DMS79 treated with DMSO at 0.1 percent for 48 hours (cell line): ENCODE measurements at places on chromosomes 6 and 20.

DNA sequence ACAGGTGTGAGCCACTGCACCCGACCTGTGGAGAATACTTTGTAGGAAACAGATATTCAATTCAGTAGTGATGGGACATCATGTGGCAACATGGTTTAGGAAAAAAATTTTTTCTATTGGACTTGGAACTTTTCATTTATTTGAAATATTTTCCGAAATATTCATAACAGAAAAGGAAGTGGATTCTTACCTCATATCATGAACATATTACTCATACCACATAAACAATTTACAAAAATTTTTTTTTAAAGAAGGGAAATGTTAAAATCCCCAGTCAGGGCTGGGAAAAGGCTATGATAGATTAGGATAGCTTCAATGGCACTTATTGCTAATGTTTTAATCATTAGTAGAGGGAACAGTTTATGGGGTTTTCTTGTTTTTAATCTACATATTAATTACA, 6.8 kb upstream of the ALDH8A1 start:
- DNase-seq: no peak

- no peak for DNase-seq
These were observed 51.9 kb upstream of the EXOC2 start for GRCh38 chr6:744666-745353.

DNA sequence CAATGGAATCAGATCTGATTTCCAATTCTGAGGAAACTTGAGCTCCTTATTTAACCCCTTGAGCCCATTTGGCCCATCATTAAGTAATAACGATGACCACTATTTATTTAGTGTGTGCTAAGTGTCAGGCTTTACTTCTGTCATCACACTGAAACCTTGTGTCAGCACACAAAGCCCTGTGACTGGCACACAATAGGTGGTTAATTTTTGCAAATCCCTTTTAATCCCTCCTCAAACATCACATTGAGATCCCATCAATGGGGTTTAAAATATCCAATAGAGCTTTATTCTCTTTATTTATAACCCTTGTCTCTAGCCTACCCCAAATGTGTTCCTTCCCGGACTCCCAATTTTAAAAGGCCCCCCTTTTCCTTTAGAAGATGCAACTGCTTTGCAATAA, 656.8 kb upstream of the CHD6 start:
- DNase-seq: no peak

DNA sequence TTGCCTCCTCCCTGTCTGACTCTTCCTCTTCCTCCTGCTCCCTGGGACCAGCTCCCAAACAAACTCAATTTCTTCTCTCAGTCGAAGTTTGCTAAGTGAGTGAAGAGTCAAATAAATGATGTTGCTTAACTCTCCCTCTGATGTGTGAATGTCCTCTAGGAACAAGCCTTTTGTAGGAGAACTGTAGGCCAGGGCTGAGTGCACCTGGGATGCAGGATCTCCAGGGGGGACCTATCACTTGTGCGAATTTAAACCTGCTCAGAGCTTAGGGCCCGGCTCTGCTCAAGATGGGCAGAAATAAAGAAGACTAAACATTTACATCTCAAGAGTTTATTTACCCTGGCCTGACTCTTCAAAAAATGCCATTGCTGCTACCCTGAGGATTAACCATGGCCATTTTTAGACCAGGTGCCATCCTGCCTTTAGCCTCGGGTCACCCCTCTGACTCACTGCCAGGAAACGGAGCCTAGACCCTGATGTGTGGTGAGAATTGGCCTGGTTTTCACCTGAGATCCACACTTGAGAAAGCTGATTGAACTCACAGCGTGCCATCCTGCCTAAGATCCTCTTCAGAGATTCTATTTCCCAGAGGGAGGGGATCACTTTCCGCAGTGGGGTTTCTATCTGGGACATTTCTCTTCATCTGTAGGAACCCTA, 63.6 kb upstream of the CD93 start:
- no peak for DNase-seq

GRCh38 chr6:71420693-71421328, 132.2 kb downstream of the OGFRL1 start:
- DNase-seq: peak; percentile 82

- no peak for DNase-seq
These were observed 113.2 kb upstream of the TENT5A start for GRCh38 chr6:81865712-81866111.

DNA sequence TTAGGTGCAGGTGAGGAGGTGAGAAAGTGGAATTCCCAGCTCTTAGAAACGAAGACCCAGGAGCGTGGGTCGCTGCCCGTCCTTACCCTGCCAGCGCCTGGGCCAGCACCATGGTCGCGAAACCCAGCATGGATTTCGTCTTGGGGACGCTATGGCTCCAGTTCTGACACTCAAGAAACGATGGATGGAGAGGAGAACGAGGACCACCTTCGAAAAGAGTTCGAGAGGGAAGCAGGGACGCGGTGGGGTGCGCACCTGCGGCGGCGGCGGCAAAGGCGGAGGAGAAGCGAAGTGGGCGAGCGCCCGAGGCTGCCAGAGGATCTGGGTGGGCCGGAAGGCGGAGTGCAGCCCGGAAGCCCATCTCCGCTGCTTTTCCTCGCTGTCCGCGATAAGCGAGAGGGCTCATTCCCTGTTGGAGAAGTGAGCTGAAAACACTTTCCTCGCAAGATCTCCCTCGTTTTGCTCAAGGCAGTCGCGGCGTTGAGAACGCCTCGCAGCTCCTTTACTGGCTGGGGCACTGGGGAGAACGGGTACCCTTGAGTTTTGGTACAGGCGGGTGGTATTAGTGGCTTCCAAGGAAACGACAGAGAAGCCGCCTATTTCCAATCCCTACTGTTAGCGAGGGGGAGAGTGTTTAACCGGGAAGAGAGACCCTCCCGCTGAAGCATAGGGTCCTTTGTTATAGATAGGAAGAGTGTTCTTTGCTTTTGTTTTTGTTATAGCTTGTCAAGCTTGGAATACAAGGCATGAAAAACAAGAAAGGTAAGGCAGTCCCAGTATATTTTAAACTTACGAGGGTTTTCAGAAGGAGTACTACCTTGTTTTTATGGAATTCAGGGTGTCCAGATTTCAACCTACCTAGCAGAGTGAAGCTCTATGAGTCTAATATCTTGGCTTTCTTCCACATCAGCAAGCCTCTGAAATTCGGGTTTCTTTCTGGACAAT, 109.5 kb downstream of the TRIM27 start:
- no peak for DNase-seq

- no peak for DNase-seq
These were observed 4.0 kb downstream of the CD40 start for GRCh38 chr20:46122071-46122470.

DNA sequence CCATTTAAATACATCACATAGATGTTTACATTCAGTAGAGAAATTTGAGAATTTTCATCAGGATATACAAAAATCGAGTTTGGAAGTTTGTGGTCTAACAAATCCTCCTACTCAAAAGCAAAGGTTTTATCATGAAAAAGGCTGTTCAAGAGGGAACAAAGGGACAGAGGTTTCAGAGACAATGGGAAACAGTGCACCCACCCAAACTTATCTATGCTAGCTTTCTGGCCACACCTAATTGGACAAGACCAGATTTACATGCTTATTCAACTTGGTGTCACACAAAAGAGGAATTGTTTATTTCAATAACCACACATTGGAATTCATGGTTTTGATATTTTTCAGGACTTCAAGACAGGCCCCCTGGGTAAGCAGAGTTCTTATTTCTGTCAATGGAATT, 28.4 kb upstream of the RSPO3 start:
- no peak for DNase-seq

GRCh38 chr6:150922137-150922536, 56.6 kb downstream of the MTHFD1L start:
- no peak for DNase-seq

DNA sequence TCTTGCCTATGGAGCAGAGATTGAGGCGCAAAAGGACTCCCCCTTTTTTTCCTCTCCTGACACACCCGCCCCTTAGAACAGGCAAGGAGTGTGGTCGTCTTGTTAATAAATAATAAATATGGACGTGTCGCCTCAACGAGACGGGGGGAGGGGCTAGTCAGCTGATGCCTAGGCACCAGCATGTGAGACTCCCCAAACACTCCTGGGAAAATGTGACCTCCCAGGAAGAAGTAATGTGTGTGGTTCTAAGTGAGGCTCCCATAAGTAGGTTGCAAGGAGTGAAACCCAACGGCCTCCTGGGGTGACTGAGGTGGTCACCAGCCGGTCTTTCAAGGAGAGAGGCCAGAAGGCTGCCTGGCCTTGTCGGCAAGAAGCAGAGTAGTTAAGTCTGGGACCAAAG, 1.1 kb upstream of the FAXC start:
- DNase-seq: peak; percentile 60

DNA sequence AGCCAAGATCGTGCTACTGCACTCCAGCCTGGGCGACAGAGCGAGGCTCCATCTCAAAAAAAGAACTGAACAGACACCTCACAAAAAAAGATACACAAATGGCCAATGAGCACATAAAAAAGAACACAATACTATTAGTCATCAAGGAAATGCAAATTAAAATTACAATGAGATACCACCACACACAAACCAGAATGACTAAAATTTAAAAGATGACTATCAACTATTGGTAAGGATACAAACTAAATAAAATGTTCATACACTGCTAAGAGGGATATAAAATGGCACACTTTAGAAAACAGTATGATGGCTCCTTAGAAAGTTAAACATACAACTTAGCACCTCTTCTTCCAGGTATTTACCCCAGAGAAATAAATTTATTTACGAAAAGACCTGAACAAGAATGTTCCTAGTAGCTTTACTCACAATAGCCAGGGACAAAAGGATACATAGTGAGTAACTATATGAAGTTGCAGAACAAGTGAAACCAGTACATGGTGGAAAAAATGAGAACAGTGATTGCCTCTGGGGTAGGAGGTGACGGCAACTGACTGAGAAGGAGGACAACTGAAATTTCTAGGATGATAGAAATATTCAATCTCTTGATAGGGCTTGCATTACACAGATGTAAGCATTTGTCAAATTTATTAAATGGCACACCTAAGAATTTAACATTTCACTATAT, 53.2 kb downstream of the FAM8A1 start:
- no peak for DNase-seq

DNA sequence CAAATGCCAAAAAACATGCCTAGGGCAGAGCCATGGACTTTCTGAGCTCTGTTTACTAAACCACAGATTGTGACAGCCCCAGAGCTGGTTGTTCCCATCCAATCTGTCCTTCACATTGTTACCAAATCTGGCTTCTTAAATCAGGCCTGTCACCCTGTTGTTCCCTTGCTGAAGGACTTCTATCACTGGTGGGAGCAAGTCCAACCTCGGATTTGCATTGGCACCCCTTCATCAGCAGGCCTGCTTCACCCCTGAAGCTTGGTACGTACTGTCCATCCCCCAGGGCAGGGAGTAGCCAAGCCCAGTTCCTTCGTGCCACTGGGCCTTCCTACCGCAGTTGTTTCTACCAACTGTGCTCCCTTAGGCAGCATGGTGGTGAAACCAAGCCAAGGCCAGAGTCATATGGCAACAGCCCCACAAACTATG, 357.3 kb upstream of the JARID2 start:
- no peak for DNase-seq

- no peak for DNase-seq
These were observed 149.7 kb downstream of the ASCC3 start for GRCh38 chr6:100731411-100731810.

DNA sequence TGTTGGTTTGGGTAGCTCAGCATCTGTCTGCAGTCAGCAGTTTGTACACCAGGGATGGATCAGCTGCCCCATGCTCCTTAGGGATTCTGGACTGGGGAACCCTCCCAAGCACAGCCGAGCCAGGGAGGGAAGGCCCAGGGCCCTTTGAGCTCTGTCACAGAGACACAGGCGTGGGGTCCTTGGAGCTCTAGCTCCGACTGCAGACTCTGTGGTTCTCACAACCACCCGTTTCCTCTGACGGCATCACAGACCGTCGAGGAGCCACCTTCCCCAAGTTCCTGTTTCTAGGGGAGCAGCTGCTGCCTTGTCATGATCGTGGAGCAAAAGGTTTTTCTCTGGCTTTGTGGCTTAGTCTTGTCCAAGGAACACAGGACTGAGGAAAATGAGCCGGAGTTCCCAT, at the start of gene SLA2:
Gene SLA2 (minus strand): TSS at position 199 of the 400 bp plus-strand sequence. CDS start 4,861 bp downstream, outside the sequence.
- no peak for DNase-seq

DNA sequence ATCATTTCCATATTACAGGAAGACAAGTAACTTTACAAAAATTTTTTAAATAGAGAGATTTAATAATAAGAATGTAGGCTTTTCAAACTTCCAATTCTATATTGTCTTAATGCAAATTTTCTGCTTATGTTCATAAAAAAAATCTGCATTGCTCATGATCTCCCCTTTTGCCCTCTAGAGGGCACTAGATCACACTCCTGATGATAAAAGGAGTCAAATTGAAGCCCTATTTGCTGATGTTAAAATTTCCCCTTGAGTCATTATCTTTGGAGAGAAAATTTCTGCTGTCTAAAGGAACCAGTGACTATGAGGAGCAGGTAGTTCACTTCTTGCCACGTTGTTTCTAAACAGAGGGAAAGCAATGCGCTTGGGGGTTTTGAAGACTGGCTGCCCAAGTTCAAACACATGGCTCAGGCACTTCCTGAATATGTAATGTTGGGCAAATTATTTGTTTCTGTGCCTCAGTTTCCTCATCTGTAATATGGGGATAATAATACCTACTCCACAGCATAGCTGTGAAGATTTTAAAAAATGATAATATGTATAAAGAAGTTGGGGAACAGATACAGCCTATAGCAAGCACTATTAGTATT, 874.2 kb downstream of the TFAP2A start:
- DNase-seq: no peak

- DNase-seq: no peak
These were observed 36.3 kb upstream of the SIRPA start for GRCh38 chr20:1858871-1859270.

- no peak for DNase-seq
These were observed 110.3 kb downstream of the BMP7 start for GRCh38 chr20:57156011-57156729.

- DNase-seq: no peak
These were observed 720.9 kb downstream of the GRIK2 start for GRCh38 chr6:102114402-102114801.

- DNase-seq: no peak
These were observed 274.3 kb downstream of the CD109 start for GRCh38 chr6:73969971-73970970.

DNA sequence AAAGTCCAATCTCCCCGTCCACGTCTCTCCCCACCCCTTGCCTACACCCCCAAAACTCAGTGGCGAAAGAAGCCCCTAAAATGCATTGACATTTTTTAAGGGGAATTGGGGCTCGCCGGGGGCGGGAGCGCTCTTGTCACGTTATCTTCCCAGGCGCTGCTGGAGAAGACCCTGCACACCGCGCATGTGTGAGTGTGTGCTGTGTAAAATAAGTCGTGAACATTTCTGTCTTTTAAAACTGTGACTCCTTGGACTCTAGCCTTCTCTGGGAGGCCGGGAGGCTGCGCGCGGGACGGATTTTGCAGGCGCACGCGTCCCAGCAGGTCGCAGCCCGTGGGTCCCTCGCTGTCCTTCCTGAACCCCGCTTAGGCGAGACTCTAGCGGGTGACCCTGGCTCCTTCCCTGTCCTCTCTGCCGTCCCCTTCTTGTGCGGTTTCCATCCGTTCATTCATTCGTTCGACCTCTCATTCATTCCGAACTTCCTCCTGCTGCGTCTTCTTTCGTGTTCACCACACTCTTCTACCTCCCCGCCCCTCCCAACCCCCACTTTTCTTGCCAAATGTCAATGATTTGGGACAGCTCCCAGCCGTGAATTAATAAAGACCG, 2.2 kb downstream of the NRN1 start:
- DNase-seq: no peak

GRCh38 chr20:48758206-48758820, 69.5 kb downstream of the PREX1 start:
- peak; percentile 64 for DNase-seq
